AG09309 (cell line): ENCODE measurements at places on chromosomes 7 and 10.

GRCh38 chr7:805261-805660 lies 27.0 kb upstream of the SUN1 start:
- no peak for DNase-seq

GRCh38 chr10:24467136-24467535 lies 256.6 kb downstream of the ARHGAP21 start:
- no peak for DNase-seq

- no peak for DNase-seq
These were observed 46.0 kb downstream of the CDC123 start for GRCh38 chr10:12241810-12242529.

- DNase-seq, result no peak
These were observed 20.4 kb downstream of the SLC13A4 start for GRCh38 chr7:135707570-135707966.

GRCh38 chr10:131406676-131407392 lies 95.3 kb upstream of the TCERG1L start:
- no peak for DNase-seq

DNA sequence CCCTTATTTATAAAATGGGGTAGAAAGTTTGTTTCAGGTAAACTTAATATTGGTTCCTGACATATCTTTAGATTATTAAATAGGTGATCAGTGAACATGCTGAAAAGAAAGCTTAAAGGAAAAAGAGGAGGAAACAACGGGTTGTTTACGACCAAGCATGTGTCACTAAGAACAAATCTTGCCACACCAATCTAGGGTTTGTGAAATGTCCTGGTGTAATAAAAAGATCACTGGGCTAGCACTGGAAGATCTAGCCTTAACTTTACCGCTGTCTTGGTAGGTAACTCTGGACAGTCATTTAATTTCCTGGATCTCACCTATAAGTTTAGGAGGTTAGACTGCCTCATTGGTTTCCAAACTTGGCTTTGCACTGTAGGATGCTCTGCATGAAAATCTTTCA lies 19.0 kb downstream of the VPS26A start:
- DNase-seq, result no peak

- no peak for DNase-seq
These were observed 66.0 kb downstream of the ELMO1 start for GRCh38 chr7:37382546-37383088.

DNA sequence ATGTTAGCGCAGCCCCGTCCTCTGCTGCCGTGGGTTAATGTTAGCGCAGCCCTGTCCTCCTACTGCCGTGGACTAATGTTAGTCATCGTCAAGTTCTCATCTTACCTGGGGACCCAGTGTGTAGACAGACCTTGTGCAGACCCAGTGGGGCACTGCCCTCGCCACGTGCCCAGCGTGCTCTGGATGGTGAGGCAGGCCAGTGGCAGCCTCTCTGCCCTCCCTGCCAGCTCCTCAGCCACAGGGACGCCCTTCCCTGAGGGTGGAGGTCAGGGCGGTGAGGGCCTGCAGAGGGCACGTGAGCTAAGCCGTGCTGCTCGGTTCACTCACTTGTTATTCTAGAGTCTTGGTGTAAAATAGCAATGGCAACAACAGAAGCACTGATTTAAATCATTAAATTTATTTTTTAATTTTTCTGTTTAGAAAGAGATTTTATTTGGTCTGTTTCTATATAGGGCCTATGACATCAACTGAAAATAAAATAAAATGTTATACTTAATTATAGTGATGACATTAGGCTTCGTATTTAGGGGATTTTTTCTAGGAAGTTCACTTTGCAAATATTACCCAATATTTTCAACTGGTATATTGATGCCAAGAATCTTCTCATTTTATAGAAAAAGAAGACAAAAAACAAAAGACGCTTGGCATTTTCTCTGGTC lies 48.4 kb downstream of the NKX6-2 start:
- no peak for DNase-seq
